Activated CD4-positive, alpha-beta T cell treated with anti-CD3 and anti-CD28 coated beads, Interleukin-2, amount 50 U/mL, for 1 hour (primary cell): ENCODE measurements at places on chromosomes 1 and 21.

DNA sequence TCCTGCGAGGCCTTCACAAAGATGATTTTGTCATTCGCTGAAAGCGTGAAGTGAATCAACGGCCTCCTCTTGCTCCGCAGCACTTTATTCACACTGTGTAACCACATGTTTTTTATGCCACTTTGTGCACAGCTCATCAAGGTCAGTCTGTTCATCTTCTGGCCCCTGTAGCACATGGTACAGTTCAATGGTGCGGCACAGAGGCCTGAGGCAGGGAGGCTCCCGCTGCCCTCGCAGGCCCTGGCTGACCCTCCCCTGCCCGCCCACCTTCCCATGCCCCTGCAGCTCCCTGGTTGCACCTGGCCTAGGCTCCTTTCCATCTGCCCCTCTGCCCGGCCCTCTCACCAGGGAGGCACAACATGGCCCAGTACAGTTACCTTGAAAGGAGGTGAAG, 87.5 kb downstream of the CD247 start:
- DNase-seq: no peak

GRCh38 chr1:233627823-233628222, 13.9 kb downstream of the KCNK1 start:
- DNase-seq: no peak

- peak; percentile 63 for DNase-seq
These were observed 15.3 kb downstream of the CD2 start for GRCh38 chr1:116769561-116769977.

DNA sequence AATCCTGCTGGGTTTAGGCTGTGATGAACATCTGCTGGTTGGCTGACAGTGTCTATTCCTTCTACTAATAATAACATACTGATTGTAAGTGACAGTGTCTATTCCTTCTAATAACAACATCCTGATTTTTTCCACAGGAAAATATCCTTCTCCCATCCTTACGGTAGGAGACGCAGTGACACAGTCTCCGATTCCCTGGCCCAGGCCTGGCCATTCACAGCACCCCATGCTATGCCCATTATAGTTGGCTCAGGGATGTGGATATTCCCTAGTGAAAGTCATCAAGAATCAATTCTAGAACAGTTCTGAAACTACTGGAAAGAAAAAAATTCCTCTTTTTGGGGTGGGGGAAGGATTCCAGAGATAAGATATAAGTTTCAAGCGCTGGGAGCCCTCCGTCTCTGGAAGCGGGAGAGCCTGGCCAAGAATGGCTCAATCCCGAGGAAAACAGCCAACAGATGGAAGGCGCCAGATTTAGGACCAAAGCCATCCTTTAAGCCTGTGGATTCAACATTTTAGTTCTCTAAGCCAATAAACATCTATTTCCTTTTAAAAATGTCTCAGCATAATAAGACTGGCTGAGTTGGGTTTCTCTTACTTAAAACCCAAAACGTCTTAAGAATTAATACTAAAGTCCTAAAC, 88.6 kb downstream of the GPATCH2 start:
- no peak for DNase-seq

DNA sequence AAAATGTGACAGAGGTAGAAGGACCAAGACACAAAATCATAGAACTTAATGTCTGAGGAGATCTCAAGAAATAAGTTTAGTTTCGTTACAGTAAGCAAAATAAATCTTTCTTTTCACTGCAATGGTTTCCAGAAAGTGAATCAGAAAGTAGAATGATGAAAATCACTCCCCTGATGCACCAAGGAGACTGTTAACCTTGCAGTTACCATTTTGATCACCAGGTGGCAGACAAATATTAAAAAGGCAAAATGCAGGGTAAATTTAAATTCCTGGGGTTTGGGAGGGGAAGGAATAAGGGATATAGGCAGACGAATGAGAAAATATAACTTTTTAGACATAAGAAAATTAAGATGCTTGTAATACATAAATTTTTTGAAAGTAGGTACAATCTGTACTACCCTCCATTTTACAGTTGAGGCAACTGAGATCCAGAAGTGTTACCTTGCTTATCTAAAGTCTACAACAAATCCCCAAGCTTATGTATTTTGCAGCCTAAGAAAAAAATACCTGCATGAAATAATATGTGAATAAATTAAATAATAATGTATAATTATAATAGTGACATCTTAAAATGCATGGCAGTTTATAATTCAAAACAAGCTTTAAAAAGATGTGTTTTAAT, 253.2 kb downstream of the CRB1 start:
- DNase-seq: no peak

- DNase-seq: no peak
These were observed 993 bp downstream of the PDZK1 start for GRCh38 chr1:145706086-145706664.

DNA sequence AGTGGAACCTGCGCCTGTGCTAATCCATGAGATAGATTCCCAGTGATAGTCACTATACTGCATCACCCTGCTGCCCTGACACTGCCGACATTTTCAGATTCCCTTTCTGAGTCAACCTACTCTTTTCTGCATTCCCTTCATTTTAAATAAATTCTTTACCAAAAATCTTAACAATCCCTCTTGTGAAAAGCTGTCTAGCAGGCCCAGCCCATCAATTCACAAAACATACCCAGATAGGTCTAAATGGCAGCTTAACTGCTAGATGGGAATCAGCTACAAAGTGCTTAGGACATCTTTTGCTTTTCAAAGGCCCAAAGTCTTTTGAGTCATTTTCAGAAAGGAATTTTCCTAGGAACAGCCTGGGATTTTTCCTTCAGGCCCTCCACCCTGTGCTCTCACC, 180.1 kb upstream of the PTBP2 start:
- no peak for DNase-seq

- DNase-seq: no peak
These were observed 196.5 kb upstream of the POU3F1 start for GRCh38 chr1:38243106-38243505.

- DNase-seq: no peak
These were observed 14.9 kb upstream of the ZNF683 start for GRCh38 chr1:26387447-26387846.

DNA sequence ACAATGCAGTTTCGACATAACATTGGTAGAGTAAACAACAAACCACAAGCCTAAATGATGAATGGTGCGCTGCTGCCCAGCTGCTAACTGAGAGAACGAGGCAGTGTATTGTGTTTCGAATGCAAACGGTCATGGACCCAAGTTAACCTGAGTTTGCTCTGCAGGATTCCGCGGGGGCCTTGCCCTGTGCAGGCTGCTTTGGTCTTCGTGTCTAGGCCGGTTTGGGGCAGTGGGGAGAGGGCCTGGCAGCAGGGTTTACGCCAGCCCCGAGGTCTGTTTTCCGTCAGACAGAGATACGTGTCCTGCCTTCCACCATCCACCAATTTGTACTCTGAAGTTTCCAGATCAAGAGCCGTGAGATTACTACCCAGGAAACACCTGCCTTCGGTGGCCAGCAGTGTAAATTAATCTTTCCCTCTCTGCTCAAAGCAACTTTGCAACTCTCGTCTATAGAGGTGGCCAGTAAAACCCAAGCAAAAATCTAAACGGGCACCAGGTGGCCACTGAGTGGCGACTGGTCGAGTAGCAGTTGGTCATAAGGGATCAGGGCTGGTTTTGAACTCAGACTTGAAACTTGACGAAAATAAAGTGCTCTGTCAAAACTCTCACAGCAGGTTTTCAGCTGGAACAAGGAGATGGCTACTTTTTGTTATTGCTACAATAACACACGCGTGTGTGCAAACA, 6.3 kb upstream of the PRDM15 start:
- no peak for DNase-seq

GRCh38 chr21:15444118-15444960, 285.4 kb upstream of the USP25 start:
- DNase-seq: no peak

DNA sequence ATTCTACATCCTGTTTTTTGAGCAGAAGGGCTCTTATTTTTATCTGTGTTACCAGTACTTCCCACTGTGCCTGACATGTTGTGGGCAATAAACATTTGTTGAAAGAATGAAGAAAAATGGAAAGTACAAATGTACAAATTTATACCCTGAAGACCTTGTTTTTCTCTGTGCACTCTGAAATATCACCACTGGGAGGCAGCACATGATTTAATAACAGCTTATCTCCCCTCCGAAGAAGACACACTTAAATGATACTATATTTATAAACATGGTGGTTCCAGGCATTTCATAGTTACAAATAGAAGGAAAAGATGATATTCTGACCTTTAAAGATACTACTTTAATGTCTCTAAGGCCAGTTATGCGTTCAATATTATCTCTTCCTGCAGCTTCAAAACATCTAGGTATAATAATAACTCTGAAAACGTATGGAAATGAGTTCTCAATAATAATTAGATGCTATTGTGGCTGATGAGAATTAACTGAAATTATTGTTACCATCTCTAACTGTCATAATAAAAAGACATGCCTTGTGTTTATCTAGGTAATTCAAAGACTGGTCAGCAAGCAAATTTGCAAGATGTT, 12.8 kb downstream of the DYNLT5 start:
- peak; percentile 48 for DNase-seq

GRCh38 chr1:17759114-17759513, 4.0 kb downstream of the ACTL8 start:
- no peak for DNase-seq

GRCh38 chr1:91014475-91014874, 7.4 kb downstream of the ZNF644 start:
- DNase-seq: no peak

GRCh38 chr1:25705699-25706098, 89.1 kb downstream of the MAN1C1 start:
- no peak for DNase-seq

DNA sequence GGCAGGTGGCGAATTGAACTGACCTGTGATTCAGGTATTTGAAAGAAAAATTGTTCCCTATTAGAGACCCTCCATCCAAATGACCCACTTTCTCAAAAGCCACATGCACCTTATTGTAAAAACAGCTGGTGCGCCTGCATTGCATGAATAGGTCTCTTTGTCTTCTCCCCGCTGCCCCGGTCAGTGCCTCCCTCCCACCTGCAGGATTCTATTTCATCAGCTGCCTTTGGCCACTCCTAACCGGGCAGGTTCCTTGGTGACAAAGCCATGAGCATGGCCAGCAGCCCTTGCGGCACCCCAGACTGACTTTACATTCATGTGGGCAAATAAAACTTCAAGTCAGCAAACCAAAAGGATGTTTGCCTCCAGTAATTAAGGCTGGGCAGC, 6.4 kb downstream of the TMPRSS3 start:
- no peak for DNase-seq

- no peak for DNase-seq
These were observed 14.0 kb downstream of the NR5A2 start for GRCh38 chr1:200041337-200042118.

DNA sequence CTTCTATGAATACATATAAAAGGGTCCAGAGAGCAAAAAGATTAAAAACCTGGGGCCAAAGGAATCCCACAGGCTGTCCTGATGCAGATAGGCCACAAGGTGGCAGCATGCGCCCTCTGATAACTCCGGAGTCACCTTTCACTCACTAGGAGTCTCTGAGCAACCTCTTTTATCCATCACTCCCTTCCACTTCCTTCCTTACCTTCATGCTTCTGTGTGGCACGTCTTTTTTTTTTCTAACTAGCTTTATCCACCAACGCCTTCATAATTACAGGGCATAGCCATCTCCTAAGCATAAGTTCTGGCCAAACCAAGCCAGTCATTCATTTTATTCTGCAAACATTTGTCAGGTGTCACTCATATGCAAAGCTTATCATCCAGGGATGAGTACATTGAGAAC, 3.9 kb upstream of the PGLYRP4 start:
- peak; percentile 61 for DNase-seq

- DNase-seq: no peak
These were observed 8.8 kb downstream of the SLC19A1 start for GRCh38 chr21:45533361-45533845.

DNA sequence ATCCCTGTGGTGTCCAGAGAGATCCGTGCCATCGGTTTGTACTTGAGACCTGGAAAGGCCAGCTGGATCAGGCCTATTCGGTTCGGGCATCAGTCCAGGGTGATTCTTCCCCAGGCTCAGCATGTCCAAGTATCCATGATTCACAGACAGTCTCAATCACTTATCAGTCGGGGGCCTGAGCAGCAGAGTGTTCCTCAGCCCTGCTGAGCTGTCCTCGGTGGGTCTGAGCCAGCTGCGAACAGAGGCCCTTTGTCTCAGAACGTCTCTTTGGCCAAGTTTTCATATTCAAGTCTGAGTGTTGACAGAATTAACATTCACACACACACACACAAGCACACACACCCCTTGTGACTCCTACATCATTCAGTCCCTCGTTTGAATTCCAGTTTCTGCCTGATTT, 33.4 kb upstream of the OSBPL9 start:
- no peak for DNase-seq

DNA sequence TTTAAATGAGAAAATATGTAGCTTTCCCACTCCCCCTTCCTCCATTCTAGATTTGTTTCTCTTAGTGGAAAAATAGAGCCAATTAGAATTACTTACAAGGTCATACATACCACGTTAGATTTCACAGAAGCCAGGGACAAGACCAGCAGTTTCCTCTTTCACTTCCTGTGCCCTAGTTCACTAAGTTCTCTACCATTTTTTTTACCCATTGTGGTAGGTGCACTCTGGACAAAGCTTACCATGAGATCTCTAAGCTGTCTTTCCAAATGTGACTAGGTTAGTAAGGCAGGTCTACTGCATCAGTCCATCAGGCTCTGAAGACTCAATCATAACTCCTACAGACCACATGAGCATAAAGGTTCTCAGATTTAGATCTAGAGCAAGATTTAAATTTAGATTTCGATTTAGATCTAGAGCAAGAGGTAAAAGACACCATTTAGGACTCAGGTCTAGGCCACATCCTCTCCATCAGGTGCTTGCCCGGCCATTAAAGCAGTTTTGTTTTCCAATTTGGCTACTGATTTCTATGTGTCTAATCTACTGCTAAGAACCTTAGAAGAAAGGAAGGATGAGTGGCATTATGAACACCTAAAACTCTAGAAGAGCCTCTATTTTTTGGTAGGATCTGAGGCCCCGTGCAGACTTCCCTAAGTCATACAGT, 235.3 kb downstream of the FAF1 start:
- DNase-seq: no peak

GRCh38 chr1:81989524-81989923, 188.8 kb downstream of the ADGRL2 start:
- no peak for DNase-seq

- no peak for DNase-seq
These were observed 159.7 kb downstream of the PGBD5 start for GRCh38 chr1:230266456-230266855.

GRCh38 chr1:109268431-109269211, 14.3 kb downstream of the PSRC1 start:
- DNase-seq: no peak

DNA sequence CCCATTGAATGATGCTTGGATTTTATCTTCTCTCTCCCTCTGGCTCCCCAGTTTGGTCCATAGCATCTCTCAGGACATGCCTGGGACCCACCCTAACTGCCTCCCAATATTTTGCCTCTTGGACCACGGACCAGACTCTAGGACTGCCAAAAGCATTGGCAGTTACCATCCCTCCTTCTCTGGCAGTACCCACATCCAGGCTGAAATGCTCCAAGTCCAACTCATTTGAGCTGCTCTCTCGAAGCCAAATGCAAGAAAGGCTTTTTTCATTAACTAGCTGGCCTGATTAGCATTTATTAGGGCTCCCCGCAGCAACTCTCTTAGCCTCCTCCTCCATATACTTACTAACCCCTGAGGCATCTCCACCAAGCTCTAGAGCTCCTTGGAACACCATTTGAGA, 140.0 kb upstream of the GRIK3 start:
- no peak for DNase-seq
